Hippocampal formation (tissue), 2 donors: ENCODE measurements at places on chromosomes 16 and 17.

GRCh38 chr17:66165537-66166123 lies 26.3 kb downstream of the CEP112 start:
- no peak for DNase-seq

DNA sequence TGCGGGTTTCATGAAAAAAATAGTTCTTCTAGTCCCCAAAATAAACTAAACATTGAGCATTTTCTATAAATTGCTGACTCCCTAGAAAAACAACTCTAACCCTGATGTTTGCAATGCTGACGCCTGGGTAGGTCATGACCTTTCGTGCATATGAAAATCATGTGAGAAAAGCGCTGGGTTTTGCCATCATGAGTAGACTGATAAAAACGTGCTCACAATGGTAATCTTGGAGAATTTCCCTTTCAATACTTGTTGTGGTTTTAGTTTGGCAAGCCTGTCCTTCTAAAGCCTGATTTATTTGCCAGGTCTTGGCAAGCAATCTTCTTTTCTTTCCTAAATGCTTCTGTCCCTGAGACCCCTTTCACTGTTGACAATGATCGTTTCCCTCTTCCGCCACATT lies 4.0 kb upstream of the CLEC10A start:
- DNase-seq, result no peak

- DNase-seq, result no peak
Observed at GRCh38 chr16:87555647-87556046, 46.7 kb upstream of the JPH3 start.

DNA sequence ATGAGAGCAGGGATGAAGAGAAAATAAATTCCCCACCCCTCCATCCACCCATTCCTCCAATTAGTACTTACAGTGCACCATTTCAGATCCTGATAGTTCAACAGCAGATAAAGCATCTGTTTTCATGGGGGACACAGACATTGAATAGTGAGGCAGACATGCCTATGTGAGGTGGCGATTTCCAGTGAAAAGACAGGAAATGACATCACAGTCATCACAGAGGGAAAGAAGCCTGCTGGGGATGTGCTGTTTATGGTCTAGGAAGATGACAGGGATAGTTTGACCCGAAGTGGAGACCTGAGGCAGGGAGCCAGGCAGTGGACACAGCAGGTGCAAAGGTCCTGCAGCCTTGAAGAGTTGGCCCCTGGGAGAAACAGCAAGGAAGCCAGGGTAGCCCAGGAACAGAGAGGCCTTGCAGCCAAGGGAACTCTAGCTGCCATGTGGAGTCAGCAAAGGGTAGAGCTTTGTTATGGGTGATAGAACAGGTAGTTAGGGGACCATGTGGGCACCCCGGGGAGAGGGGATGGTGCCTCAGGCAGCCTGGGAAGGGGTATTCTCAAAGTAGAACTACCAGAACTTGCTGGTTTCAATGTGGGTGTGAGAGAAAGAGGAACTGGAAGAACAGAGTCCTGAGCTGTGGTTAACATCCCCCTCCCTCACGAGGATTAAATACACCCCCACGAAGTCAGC lies 256.6 kb downstream of the CPPED1 start:
- DNase-seq, result no peak

GRCh38 chr16:23217646-23218045 lies 35.1 kb downstream of the SCNN1G start:
- DNase-seq, result no peak

- DNase-seq, result no peak
Observed at GRCh38 chr16:27441276-27441675, 39.3 kb downstream of the IL21R start.

DNA sequence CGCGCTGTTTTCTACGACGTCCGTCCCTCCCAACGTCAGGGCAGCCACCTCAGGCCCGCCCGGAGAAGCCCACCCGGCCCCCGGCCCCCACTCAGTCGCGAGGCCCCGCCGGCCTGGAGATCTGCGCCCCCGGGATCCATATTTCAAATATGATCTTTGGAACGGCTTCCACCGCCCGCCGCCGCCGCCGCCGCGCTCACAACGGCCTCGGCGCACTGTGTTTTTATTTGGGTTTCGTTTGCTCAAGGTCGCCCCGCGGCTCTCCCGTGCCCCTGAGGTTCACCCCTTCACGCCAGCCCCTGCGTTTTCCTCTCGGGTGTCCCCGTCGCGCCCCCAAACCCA lies 4.2 kb upstream of the CBX4 start:
- no peak for DNase-seq

DNA sequence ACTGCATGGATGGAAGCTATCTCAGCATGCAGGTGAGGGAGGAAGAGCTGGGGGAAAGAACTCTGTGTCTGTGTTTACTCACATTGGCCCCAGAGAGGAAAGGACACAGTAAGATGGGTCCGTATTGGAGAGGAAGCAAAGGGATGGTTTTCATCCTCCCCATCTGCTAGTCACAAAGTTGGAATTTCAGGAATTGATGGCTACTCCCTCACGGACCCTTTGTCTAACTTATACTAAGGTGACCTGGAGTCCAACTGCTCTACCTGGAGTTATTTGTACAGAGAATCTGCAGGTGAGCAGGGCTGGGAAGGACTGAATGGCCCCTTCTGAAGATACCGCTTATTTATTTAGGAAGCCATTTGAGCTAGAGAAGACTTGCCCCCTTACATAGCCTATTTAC lies 55.1 kb downstream of the WNT3 start:
- no peak for DNase-seq

DNA sequence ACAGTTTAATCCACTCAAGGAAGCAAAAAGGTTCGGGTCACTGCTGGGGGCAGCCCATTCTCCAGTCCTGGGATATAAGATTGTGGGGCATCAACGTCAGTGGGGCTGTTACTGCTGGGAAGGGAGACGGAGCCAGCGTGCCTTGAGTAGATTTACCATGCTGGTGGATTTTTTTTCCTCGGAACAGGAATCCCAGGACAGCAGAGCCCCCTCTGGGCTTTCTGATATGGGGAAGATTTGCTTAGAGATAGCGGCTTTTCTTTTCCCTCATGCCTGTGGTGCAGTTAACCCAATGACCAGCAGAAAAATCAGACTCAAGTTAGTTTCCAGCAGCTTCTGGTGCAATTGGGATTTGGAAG lies 35.4 kb downstream of the WSCD1 start:
- DNase-seq, result no peak

DNA sequence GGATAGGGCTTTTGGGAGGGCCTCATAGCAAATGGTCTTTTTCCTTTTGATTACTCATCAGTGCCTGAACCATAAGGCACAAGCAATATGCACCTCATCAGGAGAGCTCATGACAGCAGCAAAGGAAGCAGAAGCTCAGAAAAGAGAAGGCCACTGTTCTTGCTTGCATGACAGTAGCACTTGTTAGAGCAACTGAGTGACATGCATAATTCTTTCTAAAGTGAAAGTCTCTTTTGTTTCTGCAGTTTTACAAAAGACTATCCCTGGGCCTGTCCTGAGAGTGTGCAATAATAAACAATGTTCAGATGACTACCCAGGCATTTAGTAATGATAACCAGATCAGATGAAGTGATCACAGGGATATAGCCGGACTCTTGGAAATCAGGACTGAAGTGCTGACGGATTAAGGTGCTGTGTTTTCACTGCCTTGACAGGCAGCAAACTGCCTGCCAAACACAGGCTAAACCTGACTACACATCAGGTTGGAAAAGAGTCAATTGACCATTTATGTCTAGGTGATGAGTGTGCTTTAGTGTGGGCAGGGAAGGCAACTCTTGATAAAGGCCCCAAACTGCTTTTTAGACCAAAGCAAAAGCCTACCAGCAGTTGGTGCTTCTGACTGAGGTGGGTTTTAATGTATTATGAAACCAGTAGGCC lies 1860.3 kb downstream of the TP53TG3F start:
- peak; percentile 0 for DNase-seq

DNA sequence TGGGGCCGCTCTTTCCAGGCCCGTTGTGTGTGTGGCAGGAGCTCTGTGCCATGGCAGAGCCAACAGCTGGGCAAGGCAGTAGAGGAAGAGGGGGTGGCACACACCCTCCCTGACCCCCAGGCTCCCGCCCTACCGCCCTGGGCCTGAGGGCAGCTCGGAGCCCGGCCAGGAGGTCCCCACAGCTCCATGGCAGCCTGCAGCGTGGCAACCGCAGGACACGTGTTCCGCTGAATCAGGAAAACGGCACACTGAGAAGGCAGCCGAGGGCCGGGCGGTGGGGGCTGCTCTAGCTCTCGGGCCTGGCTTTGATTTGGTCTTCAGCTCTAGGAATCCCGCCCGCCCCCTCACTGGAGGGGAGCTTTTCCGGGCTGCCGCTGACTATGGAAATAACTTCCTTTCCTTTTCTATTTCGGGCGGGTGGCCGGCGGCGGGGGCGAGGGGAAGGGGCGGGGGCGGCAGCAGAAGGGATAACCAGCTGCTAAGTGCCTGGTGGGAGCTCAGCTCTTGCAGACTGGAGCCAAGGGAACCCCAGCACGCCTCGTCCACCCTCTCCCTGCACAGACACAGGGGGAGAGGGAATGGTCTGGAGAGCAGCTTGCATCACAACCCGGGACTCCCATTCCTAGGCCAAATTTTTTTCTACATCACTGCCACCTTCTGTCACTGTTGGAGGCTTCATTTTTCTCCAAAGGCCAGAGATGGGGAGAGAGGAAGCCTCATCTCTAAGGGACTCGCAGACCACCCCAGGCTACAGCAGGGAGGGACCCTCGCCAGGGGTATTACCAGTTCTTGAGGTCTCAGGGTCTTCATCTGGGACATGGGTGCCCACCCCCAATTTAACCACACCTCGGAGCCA lies 24.8 kb upstream of the MRPS23 start:
- DNase-seq, result peak; percentile 81

GRCh38 chr17:78429618-78429995 lies 51.2 kb downstream of the PGS1 start:
- DNase-seq, result no peak

- DNase-seq, result no peak
Observed at GRCh38 chr16:87576171-87576570, 26.1 kb upstream of the JPH3 start.

GRCh38 chr17:78889531-78889930 lies 13.5 kb downstream of the CEP295NL start:
- no peak for DNase-seq
